CD4-positive, alpha-beta T cell treated with Interferon gamma for 1 hour (primary cell): ENCODE measurements at places on chromosomes 3 and 15.

DNA sequence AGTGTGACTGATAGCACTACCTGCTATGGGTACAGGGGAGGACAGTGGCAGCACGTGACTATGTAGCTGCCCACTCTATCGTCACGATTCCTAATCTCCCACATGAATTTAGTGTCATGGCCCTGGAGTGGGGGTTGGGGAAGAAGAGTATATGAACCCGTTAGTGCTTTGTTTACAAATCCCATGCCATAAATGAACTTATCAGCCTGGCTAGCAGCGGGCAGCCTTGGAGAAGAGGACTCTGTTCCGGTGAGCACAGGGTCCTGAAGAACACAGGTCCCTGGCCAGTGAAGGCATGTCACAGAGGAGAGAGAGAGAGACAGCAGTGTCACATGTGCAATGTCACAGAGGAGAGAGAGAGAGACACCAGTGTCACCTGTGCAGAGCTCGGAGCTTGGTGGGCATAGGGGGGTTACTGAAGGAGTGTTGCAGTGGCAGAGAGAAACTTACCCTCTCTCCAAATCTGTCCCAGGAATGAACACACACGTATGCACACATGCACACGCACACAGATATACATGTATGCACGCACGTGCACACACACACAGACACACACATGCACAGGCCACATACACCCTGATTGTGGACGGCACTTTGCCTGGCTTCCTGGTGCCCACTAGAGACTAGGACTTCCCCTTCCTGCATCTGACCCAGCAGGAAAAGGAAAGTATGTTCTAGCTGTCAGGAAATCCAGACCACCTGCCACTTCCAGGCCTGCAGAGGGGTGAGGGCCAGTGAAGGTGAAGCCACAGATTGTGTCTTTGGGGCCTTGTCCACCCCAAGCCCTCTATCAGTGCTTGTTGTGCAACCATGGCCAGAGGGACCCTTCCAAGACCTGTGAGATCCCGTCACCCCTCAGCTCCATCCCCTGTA is 26.3 kb downstream of the ITGA11 start:
- no peak for DNase-seq

DNA sequence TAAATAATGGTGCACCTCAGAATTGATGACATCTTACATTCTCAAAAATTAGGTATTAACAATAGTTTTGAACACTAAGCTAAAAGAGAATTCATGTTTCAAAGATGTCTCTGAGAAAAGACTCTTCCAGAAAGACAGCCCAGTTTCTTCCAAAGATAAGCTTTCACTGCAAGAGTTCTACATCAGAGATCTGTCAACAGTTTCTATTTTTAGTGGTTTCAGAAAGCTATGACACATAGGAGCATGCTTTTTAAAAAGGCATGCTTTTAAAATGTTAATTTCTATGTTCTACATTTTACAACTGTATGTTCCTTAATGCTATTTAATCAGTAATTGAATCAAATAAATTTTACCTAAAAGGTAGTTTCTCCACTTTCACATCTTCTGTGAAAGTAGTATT is 88.2 kb downstream of the PLOD2 start:
- DNase-seq: no peak

DNA sequence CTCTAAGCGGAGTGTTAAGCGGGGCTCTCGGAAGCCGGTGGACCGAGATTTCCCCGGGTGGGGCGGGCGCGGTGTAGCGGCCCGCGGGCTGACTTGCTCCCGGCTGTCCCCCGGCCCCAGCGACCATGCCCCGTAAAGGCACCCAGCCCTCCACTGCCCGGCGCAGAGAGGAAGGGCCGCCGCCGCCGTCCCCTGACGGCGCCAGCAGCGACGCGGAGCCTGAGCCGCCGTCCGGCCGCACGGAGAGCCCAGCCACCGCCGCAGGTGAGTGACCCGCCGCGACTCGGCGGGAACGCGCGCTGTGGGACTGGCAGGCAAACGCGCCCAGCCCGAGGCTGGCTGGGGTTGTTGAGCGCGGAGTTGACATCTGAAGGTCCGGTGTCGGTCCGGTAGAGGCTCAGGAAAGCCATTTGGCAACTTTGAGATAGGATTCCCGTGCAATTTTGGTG is 1.3 kb downstream of the SMC4 start:
- DNase-seq: peak; percentile 1

DNA sequence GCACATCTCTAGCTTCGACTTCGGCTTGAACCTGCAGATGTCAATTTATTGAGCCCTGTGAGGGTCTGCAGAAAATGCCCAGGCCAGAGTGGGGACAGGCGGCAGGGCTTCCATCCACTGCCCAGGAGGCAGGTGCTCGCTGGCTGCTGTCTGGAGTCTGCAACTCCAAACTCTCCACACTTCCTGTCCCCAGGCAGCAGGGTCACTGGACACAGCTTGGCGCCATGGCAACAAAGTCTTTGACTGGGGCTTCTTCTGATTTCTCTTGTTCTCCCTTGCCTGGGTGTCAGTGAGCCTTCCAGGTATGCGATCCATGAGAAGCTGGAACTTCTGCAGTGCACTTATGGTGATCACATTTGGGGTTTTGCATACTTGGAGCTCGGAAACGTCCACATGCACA is 33.5 kb downstream of the SV2B start:
- DNase-seq: no peak

DNA sequence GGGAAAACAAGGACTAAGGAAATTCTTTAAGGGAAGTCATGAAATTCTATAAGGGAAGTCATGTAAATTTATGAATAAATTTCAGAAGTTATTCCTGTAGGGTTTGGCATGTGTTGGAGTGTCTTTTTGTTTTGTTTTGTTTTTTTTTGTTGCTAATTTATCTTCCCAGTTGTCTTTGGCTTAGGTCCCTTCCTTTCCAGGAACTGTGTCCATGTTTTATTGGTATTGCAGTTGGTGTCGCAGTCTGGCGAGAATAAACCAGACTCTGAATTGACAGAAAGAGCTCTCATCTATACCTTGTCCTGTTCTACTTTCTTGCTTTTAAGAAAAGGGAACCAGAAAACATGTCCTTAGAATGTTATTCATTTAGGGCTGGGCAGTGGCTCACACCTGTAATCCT is 57.6 kb downstream of the SGO1 start:
- no peak for DNase-seq

GRCh38 chr15:80989518-80990478 is at the start of gene MESD:
Gene MESD, minus strand, starts transcription at chr15:80989819. Its CDS starts 28 bp downstream, at chr15:80989791.
- DNase-seq: peak; percentile 95

DNA sequence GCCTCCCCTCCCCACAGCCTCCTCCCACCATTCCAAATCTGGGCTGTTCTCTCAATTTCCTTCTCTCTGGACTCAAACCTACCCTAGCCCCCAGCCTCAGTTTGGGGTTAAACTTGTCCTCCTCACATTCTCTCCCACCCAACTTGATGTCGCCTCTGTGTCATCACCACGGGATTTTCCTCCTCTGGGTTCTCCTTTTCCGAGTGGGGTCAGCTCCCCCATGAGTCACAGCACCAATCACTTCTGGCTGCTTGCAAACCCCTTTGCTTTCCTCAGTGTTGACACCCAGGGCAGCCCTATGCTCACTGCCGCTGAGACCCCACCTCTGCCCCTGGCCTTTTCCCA is 451 bp downstream of the CCR5AS start:
- peak; percentile 80 for DNase-seq

DNA sequence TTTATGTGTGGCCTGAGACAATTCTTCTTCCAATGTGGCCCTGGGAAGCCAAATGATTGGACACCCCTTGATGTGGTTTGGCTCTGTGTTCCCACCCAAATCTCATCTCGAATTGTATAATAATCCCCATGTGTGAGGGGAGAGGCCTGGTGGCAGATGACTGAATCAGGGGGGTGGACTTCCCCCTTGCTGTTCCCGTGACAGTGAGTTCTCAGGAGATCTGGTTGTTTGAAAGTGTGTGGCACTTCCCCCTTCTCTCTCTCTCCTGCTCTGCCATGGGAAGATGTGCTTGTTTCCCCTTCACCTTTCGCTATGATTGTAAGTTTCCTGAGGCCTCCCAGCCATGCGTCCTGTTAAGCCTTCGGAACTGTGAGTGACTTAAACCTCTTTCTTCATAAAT is 60.1 kb upstream of the PARL start:
- no peak for DNase-seq

DNA sequence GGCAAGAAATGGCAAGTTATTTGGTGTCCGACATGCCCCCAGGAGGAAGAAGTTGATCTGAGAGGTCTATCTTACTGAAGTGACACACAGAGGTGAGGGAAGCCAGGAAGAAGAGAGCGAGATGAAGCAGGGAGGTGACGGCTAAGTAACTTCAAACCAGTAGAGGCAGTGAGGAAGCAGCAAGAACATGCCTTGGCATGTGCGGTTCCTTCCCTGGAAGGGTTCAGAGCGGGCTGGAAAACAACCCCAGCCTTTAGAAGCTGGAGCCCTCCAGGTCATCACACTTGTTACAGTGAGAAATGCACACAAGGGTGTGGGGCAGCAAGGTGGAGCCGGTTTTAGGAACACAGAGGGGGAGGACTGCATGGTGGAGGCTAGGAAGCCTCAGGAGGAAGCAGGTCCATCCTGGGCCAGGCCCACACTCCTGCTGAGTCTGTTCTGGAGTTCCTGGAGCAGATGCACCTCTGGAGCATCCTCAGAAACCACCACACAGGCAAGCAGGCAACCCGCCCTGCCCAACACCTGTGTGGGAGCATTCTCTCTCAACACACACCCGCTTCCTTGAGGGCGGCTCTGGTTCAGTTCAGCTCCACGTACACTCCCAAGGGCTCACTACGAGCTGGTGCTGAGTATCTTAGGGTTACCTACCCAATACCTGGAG is 47.1 kb downstream of the POC1A start:
- no peak for DNase-seq

GRCh38 chr3:152376351-152377183 is 107.8 kb downstream of the MBNL1 start:
- peak; percentile 63 for DNase-seq

DNA sequence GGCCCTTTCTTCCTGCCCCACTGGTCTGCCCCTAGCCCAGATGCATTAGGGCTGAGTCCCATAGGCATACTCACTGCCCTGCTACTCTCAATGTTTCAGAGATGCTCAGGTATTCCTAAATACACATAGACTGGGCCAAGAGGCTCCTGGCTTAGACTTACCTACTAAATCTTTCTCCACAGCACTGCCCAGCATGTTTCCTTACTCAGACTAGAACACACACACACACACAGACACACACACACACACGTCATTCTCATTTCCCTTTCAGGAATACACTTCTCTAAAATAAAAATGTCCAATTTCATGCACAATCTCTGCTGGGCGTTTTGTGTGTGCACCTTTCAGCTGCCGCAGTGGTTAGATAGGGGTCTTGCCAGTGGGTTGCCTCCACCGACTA is 175.7 kb downstream of the FAM43A start:
- peak; percentile 12 for DNase-seq

DNA sequence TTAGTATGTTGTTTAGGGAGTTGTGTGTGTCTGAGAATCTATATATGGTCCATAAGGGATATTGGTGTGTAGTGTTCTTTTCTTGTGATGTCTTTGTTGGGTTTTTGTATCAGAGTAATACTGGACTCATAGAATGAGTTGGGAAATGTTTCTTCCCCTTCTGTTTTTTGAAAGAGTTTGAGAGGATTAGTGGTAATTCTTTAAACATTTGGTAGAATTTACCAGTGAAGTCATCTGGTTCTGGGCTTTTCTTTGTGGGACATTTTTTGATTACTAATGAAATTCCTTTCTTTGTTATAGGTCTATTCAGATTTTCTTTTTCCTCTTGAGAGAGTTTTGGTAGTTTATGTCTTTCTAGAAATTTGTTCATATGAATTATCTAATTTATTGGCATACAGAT is 16.9 kb downstream of the ACKR2 start:
- DNase-seq: no peak

DNA sequence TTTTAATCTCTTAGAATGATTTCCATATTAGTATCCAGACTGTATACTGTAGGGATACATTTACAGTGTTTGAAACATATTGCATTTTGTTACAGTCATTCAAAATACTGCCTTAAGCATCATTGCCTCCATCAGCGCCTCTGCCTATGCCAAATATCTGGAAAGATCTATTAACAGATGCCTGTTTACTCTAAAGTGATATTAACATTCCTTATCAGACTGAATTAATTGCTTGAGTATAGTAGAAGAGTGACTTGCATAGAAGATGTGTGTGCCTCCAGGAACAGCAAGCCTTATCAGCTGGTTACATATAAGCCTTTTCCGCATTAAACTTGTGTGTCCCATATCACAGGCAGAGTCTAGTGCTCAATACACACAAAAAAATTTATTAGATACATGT is 379.1 kb downstream of the CADM2 start:
- no peak for DNase-seq

- no peak for DNase-seq
Observed at GRCh38 chr3:66473692-66474091, 27.1 kb downstream of the LRIG1 start.

GRCh38 chr15:83559310-83559966 is 94.5 kb upstream of the ADAMTSL3 start:
- DNase-seq: no peak

GRCh38 chr3:128426128-128426921 is 40.4 kb downstream of the DNAJB8 start:
- peak; percentile 31 for DNase-seq

GRCh38 chr3:126497956-126498355 is 19.6 kb downstream of the UROC1 start:
- no peak for DNase-seq

DNA sequence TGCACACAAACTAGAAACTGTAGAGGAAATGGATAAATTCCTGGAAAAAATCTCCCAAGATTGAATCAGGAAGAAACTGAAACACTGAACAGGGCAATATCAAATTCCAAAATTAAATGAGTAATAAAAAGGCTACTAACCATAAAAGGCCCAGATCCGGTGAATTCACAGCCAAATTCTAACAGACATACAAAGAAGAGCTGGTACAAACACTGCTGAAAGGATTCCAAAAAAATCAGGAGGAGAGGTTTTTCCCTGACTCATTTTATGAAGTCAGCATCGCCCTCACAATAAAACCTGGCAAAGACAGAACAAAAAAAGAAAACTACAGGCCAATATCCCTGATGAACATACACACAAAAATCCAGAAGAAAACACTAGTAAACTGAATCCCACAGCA is 462.4 kb upstream of the THBS1 start:
- no peak for DNase-seq

DNA sequence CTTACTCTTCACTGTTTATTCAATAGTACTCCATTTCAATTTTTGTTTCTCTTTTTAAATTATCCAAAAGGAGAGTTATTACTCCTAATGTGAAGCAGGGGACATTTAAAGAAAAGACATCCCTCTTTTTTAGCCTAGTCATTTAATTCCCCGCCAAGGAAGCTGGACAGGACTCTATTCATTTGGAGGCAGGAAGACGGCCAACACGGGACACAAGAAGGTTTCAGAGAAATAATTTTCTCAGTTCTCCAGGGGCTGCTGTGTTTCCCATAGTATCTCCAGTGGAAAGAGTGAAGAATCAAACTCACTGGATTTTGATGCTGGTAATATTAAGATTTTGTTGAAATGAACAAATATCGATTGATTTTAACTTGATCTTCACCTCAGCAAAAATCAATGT is 833.7 kb downstream of the ROBO2 start:
- DNase-seq: no peak

GRCh38 chr3:66785191-66785909 is 212.8 kb upstream of the KBTBD8 start:
- no peak for DNase-seq

GRCh38 chr3:59727902-59728586 is 678.2 kb upstream of the CFAP20DC start:
- no peak for DNase-seq
